ENCODE measurements at places on chromosomes 5 and 9. TPM values are rescaled to one million over a fixed set of nuclear protein-coding genes. Genes with fewer than 3 reads are reported as not detected.

NKD2 gene
- total RNA-seq, result 0.16 TPM

GFI1B gene
- 0.07 TPM for total RNA-seq

FOXD4 gene
- 0.55 TPM for total RNA-seq

FOXD4L6 gene
- total RNA-seq, result not detected

NEUROG1 gene
- total RNA-seq, result not detected

NOXA1 gene
- total RNA-seq, result 3.9 TPM

ELOVL7 gene
- total RNA-seq, result 0.32 TPM

F2RL1 gene
- 0.22 TPM for total RNA-seq

PRR7 gene
- total RNA-seq, result 3.2 TPM

SPINK13 gene
- not detected for total RNA-seq

PRRC2B gene
- 170 TPM for total RNA-seq

TMC1 gene
- total RNA-seq, result not detected

ASS1 gene
- 1.6 TPM for total RNA-seq

MACROH2A1 gene
- 115 TPM for total RNA-seq

IL9 gene
- total RNA-seq, result not detected

GADD45G gene
- 7.5 TPM for total RNA-seq

RNF14 gene
- 30.4 TPM for total RNA-seq

DIPK1B gene
- 1.5 TPM for total RNA-seq

SEMA6A gene
- total RNA-seq, result 0.20 TPM

IL3 gene
- not detected for total RNA-seq

TSSK1B gene
- not detected for total RNA-seq

KLHL9 gene
- total RNA-seq, result 13.1 TPM

PITX1 gene
- total RNA-seq, result not detected

LAMC3 gene
- total RNA-seq, result not detected

LHX6 gene
- not detected for total RNA-seq

PLPP7 gene
- 0.39 TPM for total RNA-seq

CARD6 gene
- total RNA-seq, result 4.3 TPM

SLC34A3 gene
- not detected for total RNA-seq

ALDH1A1 gene
- not detected for total RNA-seq

OTP gene
- not detected for total RNA-seq

SLC23A1 gene
- total RNA-seq, result 1.8 TPM

EDIL3 gene
- total RNA-seq, result not detected

GAPVD1 gene
- total RNA-seq, result 53.9 TPM

CCNJL gene
- 0.09 TPM for total RNA-seq

SLC36A1 gene
- 14.1 TPM for total RNA-seq

ZDHHC11 gene
- 0.78 TPM for total RNA-seq

C9 gene
- total RNA-seq, result not detected

SHB gene
- 0.81 TPM for total RNA-seq

ADAMTS2 gene
- total RNA-seq, result not detected

FCHO2 gene
- total RNA-seq, result 3.2 TPM

CDO1 gene
- not detected for total RNA-seq

INSL4 gene
- total RNA-seq, result not detected

SPATA31D4 gene
- not detected for total RNA-seq

PHF24 gene
- 0.13 TPM for total RNA-seq

IL6ST gene
- 48.3 TPM for total RNA-seq

CTSV gene
- total RNA-seq, result not detected

C7 gene
- total RNA-seq, result not detected

PAEP gene
- not detected for total RNA-seq

HACD4 gene
- total RNA-seq, result 3.3 TPM

ESM1 gene
- not detected for total RNA-seq

PCDHB10 gene
- total RNA-seq, result 0.07 TPM

ZNF483 gene
- total RNA-seq, result 2.7 TPM

SLC44A1 gene
- total RNA-seq, result 9.5 TPM

NTNG2 gene
- total RNA-seq, result 2.1 TPM

RASGRF2 gene
- total RNA-seq, result 0.64 TPM

QRFP gene
- not detected for total RNA-seq

LVRN gene
- not detected for total RNA-seq
